EH (cell line): ENCODE measurements at places on chromosomes 5 and 9.

DNA sequence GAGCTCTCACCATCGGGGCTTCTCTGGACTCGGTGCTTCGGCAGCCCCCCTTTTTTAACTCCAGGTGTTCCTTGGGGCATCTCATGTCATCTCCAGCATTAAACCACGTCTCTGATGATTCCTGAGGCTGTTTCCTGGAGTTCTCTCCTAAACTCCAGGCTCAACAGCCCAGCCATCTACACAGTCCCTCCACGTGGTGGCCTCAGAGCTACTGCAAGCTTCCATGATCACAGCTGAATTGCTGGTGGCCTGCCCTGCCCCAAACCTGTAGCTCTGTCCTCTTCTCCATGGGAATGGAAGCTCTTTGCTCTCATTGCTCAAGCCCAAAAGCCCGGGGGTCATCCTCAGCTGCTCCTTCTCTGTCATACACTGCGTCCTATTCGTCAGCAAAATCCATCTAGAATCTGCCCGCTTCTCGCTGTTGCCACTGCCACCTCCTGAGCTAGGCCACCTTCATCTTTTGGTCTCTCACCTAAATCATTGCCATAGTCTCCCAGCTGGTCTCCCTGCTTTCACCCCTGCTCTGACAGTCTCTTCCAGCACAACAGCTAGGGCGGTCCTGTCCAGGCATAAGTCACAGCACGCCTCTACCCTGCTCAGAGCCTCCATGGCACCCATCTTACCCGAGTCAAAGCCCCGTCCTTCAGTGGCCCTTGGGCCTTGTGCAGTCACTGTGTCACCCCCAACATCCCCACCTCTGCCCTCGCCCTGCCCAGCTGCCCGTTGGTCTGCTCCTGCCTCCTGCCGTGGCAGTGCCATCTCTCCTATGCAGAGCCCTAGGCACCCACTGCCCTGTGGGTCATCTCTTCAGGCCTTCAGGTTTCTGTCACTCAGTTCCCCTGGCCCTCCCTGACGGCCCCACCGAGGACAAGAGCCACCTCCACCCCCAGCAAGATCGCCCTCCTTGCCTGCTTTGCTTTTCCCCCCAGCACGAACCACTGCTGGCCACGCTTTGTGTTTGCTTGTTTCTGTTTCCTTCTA lies 6.4 kb downstream of the B4GALT7 start:
- DNase-seq, result no peak

- DNase-seq, result peak; percentile 9
Measured at GRCh38 chr5:67581203-67581602, 384.6 kb upstream of the CD180 start.

DNA sequence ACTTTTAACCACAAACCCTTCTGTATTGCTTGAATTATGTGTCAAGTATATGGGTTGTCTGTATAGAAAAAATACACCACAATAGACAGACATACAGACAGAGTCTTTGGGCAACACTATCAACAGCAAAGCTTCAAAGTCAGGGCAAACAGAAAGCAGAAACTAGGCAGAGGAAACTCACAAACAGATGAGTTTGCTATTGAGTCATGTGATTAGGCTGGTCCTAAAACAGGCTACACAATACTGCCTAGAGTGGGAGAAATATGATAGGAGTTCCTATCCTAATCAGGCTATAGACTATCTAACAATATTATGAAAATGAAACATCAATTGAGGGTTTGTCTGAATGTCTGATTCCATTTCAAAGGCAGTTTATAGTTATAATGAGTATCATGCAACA lies 156.4 kb downstream of the EDIL3 start:
- no peak for DNase-seq

GRCh38 chr9:14888875-14889274 lies 21.4 kb downstream of the FREM1 start:
- DNase-seq, result no peak

DNA sequence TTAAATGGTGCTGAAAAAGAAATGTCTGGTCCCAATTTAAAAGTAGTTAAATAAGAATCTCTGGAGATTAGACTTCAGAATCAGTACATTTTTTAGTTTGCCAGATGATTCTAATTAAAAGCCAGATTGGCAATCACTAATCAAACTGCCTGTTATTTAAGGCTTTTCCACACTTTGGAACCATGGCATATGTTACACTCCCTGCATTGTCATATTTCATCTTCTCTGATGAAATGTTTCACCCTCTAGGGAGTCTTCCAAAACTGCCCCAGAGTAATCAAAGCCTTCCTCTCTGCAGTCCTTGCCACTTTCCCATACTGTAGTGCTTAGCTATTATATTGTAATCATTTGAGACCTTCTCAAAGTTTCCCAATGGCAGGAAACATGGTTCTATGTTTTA lies 17.5 kb upstream of the OR13C9 start:
- no peak for DNase-seq
